Hematopoietic multipotent progenitor cell treated with erythropoietin and hydrocortisone succinate and interleukin-3 and kit ligand, for 15 days (in vitro differentiated cells): ENCODE measurements at places on chromosomes 6 and 20.
A peak's percentile ranks its signal among the peaks of the same experiment; 100 is the strongest.

- no peak for DNase-seq
These were observed 24.8 kb downstream of the EPB41L1 start for GRCh38 chr20:36179170-36179945.

- DNase-seq = no peak
These were observed 377.4 kb downstream of the CD109 start for GRCh38 chr6:74073429-74073828.

DNA sequence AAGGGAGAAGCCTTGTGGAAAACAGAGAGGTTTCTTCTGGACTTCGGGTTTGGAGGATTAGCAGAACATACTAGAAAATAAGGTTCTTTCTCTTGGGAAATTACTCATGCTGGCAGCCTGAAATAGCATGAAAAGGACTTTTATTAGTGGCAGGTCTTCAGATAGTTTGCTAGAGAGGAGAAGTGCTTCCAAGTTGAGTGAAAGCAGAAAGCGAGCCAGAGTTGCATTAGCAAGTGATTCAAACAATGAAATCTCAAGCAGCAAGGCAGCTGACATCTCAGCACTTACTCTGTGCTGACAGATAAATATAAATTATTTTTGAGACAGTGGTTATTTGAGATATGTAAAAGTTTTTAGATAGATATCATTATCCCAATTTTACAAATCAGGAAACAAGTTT, 91.9 kb downstream of the PLCB4 start:
- no peak for DNase-seq

DNA sequence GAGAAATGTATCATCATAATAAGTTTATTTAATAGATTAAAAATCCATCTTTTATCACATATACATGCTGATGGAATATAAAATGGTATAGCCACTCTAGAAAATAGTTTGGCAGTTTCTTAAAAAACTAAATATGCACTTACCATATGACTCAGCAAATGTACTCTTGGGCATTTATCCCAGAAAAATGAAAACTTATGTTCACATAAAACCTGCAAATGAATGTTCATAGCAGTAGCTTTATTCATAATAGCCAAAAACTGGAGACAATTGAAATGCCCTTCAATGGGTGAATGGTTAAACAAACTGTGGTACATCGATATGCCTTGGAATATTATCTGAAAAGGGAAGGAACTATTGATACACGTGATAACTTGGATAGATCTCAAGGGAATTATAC, 6.4 kb upstream of the NCOA7 start:
- peak; percentile 30 for DNase-seq

- DNase-seq = no peak
These were observed 9.1 kb downstream of the OCSTAMP start for GRCh38 chr20:46541229-46541935.
